ENCODE measurements at places on chromosomes 7 and 10. TPM values are rescaled to one million over a fixed set of nuclear protein-coding genes. Genes with fewer than 3 reads are reported as not detected.

Gene DYDC2
- not detected for polyA plus RNA-seq

Gene CTAGE4
- polyA plus RNA-seq, result not detected

Gene TMEM139
- not detected for polyA plus RNA-seq

Gene JCAD
- polyA plus RNA-seq, result not detected

Gene EPDR1
- 0.63 TPM for polyA plus RNA-seq

Gene VSTM2A
- polyA plus RNA-seq, result not detected

Gene CUX1
- polyA plus RNA-seq, result 22.2 TPM

Gene ABLIM1
- polyA plus RNA-seq, result 115 TPM

Gene PCLO
- not detected for polyA plus RNA-seq

Data from IgD-negative memory B cell (primary cell).